Adrenal gland (tissue), 19 donors: ENCODE measurements at places on chromosomes 1 and 21. TPM values are rescaled to one million over a fixed set of nuclear protein-coding genes. Genes with fewer than 3 reads are reported as not detected.

Gene RNF186
- not detected for polyA plus RNA-seq

DNA sequence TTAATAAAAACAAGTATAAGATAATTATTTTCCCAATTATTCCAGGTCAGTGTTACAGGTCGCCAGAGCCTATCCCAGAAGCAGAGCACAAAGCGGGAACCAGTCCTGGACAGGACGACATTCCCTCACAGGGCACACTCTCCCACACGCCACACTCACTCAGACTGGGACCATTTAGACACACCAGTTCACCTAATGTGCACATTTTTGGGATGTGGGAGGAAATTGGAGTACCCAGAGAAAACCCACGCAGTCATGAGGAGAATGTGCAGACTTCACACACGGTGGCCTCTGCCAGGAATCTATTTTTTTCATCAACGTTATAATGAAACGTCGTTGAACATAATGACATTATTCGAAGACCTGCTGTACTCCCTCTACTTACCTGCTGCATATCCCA is 20.5 kb upstream of the NRDC start:
- no peak for DNase-seq

GRCh38 chr1:12153181-12153785 is 13.5 kb upstream of the TNFRSF1B start:
- peak; percentile 69 for DNase-seq

DNA sequence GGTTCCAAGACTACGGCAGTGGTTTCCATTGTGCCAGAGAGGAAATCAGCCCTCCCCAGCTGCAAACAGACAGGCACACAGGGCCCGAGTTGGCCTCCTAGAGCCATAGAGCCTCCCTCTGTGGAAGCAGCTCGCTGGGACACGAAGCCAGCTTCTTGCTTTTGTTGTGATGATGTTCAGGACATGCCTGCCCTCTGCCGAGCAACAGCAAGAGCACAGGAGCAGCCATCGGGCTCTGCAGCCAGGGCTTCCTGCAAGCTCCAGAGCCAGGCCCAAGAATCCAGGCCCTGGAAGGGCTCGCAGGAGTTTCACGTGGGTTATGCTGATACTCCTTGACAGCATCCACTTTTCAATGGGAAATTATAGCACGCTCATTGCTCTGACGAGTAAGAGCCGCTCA is 18.5 kb downstream of the NPHP4 start:
- DNase-seq = no peak

GRCh38 chr1:33932871-33933270 is 69.0 kb downstream of the HMGB4 start:
- DNase-seq = no peak
